Mesothelial cell of epicardium (in vitro differentiated cells): ENCODE measurements at places on chromosomes 13 and 19.

DNA sequence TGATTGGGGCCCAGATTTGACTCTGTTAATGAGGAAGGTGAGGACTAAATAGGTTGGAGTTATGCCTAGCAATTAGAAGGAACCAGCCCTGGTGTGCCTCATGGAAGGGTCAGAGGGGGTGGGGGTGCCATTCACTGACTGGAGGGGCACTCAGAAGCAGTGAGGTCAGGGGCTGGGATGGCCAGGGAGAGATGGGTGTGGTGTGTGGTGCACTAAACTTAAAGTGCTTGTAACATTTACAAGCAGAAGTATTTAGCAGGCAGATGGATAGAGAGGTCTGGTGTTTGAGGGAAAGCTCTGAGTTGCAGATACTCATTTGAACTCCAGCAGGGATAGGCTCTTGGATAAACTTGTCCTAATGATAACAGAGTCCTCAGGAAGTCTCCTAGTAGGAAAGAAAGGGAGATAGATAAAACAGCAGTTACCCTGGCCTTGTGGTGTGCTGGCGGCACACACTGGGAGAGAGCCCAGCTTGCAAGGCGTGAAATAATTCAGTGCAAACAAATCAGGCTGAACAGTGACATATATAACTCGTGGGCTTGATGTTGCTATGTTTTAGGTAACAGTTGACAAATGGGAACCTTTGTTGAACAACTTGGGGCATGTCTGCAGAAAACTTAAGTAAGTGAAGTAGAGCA lies 20.0 kb upstream of the UPF3A start:
- no peak for DNase-seq

DNA sequence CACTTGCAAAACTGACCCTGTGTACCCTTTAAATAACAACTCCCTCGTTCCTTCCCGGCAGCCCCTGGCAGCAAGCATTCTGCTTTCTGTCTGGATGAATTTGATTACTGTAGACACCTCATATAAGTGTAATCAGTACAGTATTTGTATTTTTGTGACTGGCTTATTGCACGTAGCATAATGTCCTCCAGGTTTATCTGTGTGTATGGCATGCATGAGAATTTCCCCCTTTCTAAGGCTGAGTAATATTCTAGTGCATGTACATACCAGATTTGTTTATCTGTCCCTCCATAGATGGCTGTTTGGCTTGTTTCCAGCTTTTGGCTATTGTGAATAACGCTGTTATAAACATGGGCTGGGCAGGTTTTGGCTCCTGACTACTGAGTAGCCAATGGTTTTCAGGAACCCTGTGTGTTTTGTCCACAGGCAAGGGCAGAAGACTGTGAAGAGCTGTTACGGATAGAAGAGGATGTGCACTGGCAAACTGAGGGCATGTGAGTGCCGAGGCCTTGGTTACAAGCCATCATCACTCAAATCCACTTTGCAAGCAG lies 98.0 kb downstream of the ESD start:
- DNase-seq = no peak

DNA sequence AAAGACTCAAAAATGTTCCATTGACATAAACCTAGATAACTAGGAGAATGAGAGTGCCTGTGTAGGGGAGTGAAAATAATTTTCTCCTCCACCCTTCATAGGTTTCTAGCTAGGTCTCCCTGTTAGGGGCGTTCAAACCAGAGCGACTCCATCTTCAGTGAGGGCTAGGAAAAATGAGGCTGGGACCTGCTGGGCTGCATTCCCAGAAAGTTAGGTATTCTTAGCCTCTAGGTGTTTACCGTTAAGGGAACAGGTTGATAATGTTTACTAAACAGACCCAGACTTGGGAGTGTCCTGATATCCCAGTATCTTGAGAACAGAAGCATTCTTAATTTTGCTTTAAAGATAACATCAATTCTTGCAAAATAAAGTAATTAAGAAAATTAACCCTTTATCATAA lies 20.1 kb downstream of the PABPC3 start:
- DNase-seq = no peak

- no peak for DNase-seq
Observed at GRCh38 chr13:24605923-24606372, 74.3 kb upstream of the ATP12A start.

- no peak for DNase-seq
Observed at GRCh38 chr13:57748096-57748495, 116.6 kb downstream of the PCDH17 start.

DNA sequence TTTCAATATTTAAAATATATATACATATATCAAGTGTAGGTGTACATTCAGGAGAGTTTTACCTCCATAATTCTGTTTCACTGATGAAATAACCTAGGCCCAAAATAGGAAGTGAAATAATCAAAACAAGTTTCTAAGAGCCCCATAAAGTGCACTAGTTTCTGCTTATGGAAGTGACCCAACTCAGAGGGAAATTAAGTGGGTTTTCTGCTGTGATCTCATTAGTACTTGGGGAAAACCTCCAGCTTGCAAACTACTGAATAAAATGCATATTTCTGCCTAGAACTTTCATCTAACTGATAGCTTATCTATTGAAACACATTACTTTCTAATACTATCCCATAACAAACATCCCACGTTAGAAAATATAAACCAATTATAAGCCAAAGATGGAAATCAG lies 45.4 kb upstream of the MIR17HG start:
- DNase-seq = no peak

- no peak for DNase-seq
Observed at GRCh38 chr13:24564881-24565280, 52.3 kb upstream of the PARP4 start.

- DNase-seq = no peak
Observed at GRCh38 chr13:75135325-75135825, 346.6 kb downstream of the TBC1D4 start.

DNA sequence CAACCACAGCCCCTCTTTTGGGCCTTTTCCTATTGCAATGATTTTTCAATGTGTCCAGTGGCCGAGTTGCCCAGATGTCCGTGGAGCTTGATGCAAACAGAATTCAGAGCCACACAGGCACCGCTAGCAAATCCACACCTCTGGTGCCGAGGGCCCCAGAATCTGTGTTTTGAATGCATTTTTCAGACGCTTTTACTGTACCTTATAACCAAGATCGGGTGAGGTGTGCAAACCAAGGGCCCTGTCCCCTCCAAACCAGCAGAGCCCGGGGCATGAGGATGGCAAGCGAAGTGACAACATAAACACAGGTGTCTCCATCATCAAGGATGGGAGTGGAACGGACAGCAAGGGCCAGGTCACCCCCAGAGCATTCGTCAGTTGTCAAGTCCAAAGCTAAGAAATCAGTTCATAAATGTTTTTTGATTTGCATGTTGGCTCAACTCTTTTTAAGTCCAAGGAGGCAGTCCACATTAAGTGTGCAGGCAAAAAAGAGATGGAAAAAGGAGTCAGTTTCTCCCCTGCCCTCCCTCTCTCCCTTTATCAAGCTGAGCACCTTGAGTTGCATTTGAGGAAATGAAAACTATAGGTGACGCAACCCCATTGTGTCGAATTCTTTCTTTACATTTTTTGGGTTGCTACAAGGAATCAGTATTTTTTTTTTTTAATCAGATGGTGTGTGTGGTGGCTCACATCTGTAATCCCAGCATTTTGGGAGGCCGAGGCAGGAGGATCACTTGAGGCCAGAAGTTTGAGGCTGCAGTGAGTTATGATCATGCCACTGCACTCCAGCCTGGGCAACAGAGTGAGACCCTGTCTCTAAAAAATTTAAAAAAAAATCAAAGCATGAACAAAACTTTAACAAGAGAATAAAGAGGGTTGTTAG lies 2.9 kb downstream of the CCDC8 start:
- DNase-seq = no peak

GRCh38 chr19:55488986-55489710 lies 912 bp downstream of the SSC5D start:
- DNase-seq = no peak

DNA sequence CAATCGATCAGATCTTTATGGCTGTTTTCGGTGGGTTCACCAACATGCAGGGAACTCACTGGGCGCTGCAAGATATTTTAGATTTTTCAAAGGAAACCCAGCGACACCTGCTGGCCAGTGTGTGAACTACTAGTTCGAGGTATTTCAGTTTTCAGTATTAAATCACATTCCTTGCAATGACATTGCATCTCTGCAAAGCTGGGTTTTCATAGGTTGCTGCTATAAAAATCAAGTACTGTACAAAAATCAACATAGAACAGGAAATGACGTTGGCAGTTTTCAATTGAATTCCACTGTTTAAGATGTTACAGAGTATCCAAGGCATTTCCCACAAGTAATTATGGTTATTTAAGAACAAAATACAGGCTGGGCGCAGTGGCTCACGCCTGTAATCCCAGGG lies 17.6 kb downstream of the LIG1 start:
- DNase-seq = peak; percentile 79

- no peak for DNase-seq
Observed at GRCh38 chr13:112779856-112780604, 90.2 kb downstream of the ATP11A start.

DNA sequence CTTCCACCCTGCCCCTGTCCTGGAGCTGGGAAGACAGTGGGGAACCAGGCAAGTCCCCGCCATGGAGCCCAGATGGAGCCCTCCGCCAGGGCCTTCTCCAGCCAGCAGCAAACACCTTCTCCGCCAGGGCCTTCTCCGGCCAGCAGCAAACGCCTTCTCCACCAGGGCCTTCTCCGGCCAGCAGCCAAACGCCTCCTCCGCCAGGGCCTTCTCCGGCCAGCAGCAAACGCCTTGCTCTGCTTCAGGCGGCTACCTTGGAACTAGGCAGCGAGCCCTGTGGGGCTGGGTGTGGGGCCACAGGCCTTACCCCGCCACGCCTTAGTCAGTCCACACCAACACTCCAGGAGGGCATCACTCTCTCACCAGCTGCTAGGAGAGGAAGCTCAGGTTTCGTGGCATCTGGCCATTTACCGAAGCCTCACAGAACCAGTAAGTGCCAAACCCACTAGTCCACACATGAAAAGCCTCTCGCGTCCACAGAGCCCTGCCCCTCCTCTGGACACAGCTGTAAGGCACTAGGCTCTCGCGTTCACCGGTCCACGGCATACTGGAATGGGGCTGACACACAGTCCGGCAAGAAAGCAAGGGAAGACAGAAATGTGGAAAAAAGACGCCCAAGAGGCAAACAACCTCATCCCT lies 41.0 kb downstream of the MLLT1 start:
- no peak for DNase-seq

GRCh38 chr19:32405431-32406160 lies at the start of gene DPY19L3:
Gene DPY19L3 (plus strand): TSS chr19:32405770. CDS start chr19:32408254, 2,484 bp downstream.
- peak; percentile 99 for DNase-seq

GRCh38 chr19:35805526-35806102 lies 7.0 kb downstream of the PRODH2 start:
- no peak for DNase-seq

GRCh38 chr19:19263886-19264487 lies 9.1 kb downstream of the TM6SF2 start:
- DNase-seq = no peak

- DNase-seq = no peak
Observed at GRCh38 chr13:106183410-106184065, 351.9 kb downstream of the EFNB2 start.

DNA sequence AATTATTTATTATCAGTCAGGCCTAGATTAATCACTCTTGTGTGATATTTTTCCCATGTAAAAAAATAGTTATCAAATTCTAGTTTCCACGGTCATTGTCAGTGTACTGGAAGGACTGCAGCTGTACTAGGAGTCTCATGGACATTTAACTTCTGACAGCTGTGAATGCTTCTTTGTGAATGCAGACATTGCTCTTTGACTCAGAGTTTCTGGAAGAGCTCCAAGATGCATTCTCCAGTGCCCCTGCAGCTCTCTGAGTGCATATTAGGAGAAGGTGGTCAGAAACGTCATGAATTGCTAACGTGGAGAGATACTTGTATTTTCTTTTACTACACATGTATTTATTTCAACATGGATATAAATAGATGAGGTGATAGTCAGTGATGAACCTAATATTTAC lies 9.7 kb upstream of the SLITRK5 start:
- no peak for DNase-seq

DNA sequence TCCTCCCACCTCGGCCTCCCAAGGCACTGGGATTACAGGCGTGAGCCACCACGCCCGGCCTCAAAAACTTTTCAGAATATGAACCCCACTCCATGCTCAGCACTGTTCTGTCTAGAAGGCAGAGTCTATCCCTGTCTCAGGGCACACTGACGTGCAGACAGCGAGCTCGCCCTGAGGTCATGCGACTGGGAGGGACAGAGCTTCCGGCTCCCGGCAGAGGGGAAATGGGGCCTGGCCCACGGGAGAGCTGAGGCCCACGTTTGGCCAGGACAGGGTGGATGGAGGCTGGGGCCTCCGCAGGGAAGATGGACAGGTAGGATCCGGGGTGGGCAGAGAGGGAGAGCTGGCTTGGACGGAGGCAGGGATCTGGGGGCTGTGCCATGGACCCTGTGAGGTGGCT lies 2.8 kb upstream of the AZU1 start:
- no peak for DNase-seq

GRCh38 chr19:42386974-42387707 lies 3.0 kb downstream of the CNFN start:
- DNase-seq = no peak

GRCh38 chr13:35496761-35497386 lies 20.4 kb upstream of the MAB21L1 start:
- no peak for DNase-seq

DNA sequence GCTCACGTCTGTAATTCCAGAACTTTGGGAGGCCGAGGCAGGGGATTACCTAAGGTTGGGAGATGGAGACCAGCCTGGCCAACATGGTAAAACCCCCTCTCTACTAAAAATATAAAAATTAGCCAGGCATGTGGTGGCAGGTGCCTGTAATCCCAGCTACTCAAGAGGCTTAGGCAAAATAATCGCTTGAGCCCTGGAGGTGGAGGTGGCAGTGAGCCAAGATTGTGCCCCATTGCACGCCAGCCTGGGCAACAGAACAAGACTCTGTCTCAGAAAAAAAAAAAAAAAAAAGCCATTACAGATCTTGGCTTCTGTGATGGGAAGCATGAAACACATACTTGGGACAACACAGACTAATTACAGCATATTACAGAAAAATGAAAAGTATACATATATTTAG lies 1404.5 kb upstream of the SPRY2 start:
- no peak for DNase-seq

- DNase-seq = no peak
Observed at GRCh38 chr13:79806821-79807220, 325.9 kb downstream of the NDFIP2 start.

- no peak for DNase-seq
Observed at GRCh38 chr13:37369616-37370015, 229.0 kb downstream of the POSTN start.

DNA sequence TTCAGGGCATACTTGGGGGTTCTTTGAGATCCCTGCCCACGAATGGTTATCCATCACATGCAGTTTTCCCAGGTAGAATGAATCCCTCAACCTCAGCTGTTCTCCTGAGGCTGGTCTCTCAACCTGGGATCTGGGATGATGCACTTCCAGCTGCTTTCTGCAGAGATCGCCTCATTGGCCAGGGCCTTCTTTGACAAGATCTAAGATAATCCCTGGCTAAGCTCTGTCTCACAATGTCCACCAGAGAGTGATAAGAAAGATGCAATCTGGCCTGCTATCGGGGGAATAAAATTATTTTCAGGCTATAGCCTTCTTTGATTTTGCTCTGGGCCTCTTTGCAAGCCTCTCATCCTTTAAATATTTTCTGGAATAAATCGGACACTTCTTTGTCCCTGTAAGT lies 1021.1 kb downstream of the EFNB2 start:
- no peak for DNase-seq

GRCh38 chr13:98004107-98004506 lies 50.6 kb downstream of the IPO5 start:
- no peak for DNase-seq

- no peak for DNase-seq
Observed at GRCh38 chr13:59829690-59830089, 334.0 kb downstream of the DIAPH3 start.
